ENCODE measurements at places on chromosomes 4 and X.

- DNase-seq = peak; percentile 56
Observed at GRCh38 chr4:40264995-40265909, 68.4 kb downstream of the RHOH start.

DNA sequence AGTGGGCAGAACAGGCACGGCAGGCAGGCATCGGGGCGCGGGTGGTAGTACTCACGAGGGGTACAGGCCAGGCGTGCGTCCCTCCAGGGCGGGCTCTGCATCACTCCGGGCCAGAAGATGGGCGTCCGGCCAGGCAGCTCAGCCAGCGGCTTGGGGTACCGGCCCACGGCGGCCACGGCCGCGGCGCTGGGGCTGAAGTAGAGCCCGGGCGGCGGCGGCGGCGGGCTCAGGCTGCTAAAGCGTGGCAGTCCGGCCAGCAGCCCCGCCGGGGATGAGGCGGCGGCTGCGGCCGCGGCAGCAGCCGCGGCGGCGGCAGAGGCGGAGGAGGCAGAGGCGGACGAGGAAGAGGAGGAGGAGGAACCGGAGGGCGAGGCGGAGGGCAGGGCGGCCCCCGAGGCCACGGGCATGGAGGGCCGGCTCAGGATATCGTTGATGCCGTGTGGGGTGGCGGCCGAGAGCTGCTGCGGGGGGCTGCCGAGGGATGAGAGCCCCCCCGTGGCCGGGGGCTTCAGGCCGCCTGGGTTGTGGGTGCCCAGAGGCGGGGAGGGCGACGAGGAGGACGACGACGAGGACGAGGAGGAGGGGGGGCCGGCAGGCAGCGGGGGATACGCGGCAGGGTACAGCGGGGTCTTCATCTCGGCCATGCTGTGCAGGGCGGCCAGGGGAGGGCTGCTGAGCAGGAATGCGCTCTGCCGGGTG is 1.4 kb downstream of the NKX6-1 start:
- DNase-seq = no peak

DNA sequence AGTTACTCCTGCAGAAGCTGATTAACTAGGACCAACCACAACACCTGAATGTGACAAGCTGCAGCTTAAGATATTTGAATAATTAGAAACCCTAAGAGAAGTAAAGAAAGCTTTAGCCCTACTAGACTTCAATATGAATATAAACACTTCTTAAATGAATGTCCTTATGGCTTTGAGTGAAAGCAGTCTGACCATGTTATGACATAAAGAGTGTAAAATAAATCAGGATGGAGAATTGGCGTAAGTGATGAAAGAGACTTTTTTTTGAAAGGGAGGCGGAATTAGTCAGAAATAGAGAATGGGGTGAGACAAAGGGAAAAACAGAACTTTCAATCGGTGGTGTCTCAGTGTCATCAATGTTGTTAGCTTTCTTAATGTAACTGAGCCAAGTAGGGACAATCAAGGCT is 117.2 kb upstream of the MAGEB16 start:
- no peak for DNase-seq

DNA sequence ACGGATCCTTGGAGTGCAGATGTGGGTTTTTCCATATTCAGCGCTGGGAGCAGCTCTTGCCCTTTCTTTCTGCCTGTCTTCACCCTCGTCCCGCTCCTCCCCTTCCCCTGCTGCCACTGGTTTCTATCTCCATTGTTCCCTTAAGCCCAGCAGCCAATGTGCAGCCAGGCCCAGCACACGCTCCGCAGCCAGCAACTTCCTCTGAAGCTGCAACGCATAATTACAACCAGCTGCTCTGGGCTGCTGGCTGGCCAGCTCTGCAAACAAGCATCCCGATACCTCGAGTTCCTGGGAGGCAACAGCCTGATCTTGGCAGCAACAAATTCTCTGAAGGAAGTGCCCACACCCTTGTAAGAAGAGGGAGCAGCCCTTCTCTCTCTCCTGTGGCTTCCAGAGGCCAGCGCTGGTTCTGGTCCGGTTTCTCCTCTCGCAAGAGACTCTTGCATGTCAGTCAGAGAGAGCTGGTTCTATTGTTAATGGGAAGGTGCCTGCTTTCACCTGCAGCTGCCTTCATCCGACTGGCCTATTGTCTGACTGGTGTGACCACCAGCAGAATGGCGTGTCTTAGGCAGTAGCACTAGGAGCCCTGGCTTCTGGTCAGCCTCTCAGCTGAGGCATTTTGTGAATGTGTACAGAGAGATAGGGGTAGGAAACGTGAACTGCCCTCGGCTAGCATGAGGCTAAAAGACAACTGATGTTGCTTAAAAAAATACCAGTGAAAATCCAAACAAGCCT is 83.8 kb upstream of the MAML3 start:
- DNase-seq = peak; percentile 90

GRCh38 chr4:137644201-137644600 is 111.9 kb upstream of the PCDH18 start:
- no peak for DNase-seq

- peak; percentile 85 for DNase-seq
Observed at GRCh38 chrX:69285401-69285877, 120.2 kb upstream of the PJA1 start.

DNA sequence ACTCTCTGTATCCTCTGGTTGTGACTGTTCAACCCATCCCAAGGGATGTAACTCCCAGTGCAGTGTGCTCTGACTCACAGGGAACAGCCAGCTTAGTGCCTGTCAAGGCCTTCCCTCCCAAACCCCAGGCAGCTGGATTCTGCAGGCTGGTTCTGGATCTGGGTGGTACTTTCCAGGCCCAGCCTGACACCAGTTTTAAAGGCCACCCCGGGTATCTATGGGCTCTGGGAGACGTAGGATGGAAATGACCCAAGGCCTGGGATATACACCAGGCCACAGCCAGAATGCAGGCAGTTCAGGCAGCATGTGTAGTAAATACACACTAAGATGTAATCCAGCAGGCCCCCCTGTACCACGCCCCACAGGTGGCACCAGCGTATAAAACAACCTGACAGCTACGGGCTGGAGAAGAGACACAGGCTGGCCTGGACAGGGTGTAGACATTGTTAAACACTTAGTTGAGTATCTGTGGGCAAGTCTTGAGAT is 64.2 kb downstream of the SPINK2 start:
- no peak for DNase-seq

DNA sequence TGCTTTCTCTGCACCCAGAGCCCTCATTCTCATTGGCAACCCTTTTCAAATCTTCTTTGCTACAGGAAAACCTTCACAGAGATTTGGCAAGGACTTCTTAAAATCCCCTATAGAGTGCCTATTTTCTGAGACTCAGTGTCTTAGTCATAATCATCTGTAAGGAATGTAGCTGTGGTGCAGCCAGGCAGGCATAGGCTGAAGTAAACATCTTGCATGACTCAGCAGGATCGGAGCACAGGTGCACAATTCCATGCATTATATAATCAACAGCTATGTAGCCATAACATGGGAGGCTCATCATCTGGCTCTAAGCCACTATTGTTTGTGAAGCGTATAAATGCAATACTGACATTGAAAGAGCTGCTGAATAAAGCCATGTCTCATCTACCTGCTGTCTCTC is 368.8 kb downstream of the MAGEE1 start:
- DNase-seq = no peak

- no peak for DNase-seq
Observed at GRCh38 chr4:159111416-159111815, 8.5 kb downstream of the RAPGEF2 start.

GRCh38 chr4:38136604-38137003 is 176.4 kb downstream of the PTTG2 start:
- no peak for DNase-seq

- no peak for DNase-seq
Observed at GRCh38 chr4:7585768-7586167, 151.0 kb upstream of the PSAPL1 start.

- peak; percentile 82 for DNase-seq
Observed at GRCh38 chrX:10173331-10173900, 16.6 kb downstream of the CLCN4 start.

DNA sequence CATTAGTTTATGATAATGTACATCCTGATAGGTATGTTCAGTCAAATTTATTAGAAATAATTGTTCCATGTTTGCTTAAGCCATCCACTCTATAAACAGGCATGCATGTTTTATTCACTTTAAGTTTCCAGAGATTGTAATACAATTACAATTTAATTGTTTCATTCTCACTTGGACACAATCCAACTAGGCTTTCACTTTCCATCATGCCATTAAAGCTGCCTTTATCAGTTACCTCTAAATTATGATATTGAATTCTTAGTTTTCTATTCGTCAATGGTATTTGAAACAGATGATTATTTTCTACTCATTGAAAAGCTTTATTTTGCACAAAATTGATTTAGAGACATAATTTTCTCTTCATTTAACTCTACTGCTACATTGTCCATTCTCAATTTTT is 1196.3 kb downstream of the RAPGEF2 start:
- DNase-seq = no peak

GRCh38 chrX:40172401-40173142 is 74.8 kb upstream of the BCOR start:
- DNase-seq = peak; percentile 74

DNA sequence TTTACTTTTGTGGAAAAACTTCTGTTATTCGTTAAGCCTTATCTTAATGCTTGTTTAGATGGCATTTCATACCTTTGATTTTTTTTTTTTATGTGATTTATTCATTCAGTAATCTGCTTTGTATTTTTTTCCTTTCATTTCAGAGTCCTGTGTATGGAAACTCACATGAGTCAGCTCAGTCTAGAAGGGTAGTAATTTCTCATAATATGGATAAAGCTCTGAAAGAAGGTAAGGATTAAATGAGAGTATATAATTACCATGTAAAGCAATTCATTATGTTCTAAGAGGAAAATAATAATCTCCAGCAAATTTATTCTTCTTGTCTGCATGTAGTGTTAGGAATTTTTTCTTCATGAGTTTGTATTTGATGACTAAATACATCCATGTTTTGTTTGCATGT is 37.8 kb downstream of the SNX25 start:
- no peak for DNase-seq

GRCh38 chrX:119579414-119579813 is 5.1 kb downstream of the UBE2A start:
- no peak for DNase-seq

GRCh38 chr4:8370835-8371595 is 69.5 kb downstream of the ACOX3 start:
- peak; percentile 64 for DNase-seq

DNA sequence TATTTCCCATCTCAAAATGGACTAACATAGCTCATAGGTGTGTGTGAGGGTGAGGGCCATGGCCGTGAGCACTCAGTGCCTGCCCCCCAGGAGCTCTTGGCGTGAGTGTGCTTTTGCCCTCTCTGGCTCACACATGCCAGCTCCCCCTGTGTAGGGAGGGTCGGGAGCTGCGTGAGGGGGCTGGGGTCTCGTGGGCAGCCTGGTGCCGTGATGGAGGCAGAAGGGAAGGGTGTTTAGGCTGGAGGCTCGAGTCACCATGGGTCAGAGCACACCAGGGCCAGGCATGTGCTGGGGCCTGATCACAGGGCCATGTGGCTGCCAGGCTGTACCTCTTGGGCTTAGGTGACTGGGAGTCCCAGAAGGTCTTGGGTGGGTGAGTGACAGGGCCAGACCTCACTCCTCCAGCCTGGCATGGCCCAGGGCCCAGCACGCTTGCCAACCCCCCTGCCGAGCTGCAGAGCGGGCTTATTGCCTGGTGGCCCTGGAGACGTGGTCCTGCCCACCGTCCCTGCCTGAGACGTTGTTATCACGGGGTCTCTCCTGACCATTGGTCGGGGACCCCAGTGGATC is 44.0 kb downstream of the ADRA2C start:
- DNase-seq = no peak

- DNase-seq = no peak
Observed at GRCh38 chr4:138728566-138728965, 287.0 kb upstream of the NOCT start.

DNA sequence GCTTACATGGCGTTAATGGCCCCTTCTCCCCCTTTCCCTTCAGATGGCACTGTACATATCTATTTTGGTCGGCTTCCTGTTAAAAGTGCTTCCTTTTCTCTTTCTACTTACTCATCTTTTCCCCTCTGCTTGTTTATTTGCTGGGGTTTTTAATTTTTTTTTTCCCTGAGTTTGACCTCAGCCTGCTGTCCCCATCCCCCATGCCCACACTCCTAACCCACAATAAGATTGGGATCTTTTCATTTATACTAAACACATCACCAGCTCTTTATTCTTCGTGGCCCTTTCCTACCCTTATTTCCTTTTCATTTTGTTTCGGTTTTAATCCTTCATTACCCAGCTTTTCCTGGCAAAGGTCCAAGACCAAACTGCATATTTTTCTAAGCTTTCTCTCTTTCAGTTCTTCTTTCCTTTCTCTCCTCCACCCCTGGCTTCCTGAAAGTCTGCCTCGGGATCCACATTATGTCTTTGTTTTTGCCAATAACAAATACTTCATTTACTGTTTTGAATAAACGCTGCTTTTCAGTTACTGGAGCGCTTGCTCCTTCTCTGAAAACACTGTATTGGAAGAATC is 152.0 kb upstream of the USP9X start:
- DNase-seq = peak; percentile 32

GRCh38 chrX:25534091-25534490 is 518.3 kb upstream of the ARX start:
- DNase-seq = no peak

- DNase-seq = no peak
Observed at GRCh38 chr4:100557306-100557705, 39.5 kb upstream of the EMCN start.

- DNase-seq = no peak
Observed at GRCh38 chrX:122363112-122363795, 820.8 kb upstream of the GRIA3 start.

- no peak for DNase-seq
Observed at GRCh38 chrX:11533199-11533651, 132.5 kb downstream of the ARHGAP6 start.

GRCh38 chr4:36187723-36188333 is 56.5 kb downstream of the ARAP2 start:
- DNase-seq = no peak

GRCh38 chr4:150855981-150856510 is 159.0 kb downstream of the LRBA start:
- DNase-seq = no peak

GRCh38 chr4:155762334-155762733 is 3.5 kb downstream of the GUCY1B1 start:
- no peak for DNase-seq

DNA sequence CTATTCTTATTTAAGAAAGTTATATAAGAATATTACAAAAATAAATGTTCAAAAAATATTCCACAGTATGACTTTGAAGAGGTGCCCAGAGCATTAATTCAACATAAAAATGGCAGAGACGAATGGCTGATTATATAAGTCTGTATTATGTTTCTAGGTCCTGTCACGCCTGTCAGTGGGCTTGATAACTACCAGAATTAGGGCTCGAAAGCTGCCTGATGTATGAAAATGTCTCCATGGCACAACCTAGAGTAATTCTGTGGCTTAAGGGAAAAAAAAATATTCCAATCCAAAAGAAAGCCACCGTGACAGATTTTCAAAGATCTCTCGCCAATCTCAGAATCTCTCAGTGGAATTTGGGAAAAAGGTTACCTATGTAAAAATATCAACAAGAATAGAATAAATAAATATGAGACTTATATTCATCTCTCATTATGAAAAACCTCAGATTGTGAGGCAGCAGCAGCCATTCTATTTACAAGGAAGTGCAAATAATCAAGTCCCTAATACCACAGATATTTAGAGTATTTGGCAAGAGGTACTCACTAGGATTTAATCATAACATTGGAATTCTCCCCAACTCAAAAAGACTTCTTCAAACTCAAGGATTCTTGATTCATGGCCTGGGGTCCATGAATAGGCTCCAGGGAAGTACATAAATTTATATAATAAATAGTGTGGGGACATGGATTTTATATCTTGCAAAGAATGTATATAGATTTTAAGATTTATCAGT is 489.1 kb upstream of the INTU start:
- no peak for DNase-seq

- peak; percentile 25 for DNase-seq
Observed at GRCh38 chr4:44447563-44448504, 775 bp downstream of the KCTD8 start.

All from femur (tissue), 1 donor.